ENCODE measurements at places on chromosomes 13 and 19.

- no peak for DNase-seq
Observed at GRCh38 chr13:106565127-106565775, 2.7 kb downstream of the ARGLU1 start.

DNA sequence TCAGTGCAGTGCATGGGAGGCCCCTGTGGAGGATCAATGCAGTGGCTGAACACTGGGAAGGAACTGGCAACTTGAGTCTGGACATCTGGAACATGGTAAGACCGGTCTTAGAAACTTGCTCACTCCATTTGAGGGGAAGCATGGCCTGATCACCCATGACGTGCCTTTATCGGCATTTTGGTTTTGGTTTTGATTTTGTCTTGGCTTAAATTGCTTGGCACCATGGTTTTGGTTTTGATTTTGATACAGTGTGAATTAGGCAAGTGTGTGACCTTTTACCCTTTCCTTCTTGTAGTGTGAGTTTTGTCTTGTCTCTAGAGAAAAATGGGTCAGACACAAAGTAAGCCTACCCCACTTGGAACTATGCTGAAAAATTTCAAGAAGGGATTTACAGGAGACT lies 77.3 kb downstream of the ZNF486 start:
- DNase-seq: no peak

DNA sequence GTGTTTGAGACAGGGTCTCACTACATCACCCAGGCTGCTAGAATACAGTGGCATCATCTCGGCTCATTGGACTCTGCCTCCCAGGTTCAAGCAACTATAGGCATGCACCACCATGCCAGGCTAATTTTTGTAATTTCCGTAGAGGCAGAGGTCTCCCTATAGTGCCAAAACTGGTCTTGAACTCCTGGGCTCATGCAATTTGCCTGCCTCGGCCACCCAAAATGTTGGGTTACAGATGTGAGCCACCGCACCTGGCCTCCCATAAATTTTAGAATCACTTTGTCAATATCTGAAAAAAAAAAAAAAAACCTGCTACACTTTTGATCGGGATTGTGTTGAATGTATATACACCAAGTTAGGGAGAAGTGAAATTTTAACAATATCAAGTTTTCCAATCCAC lies 11.9 kb upstream of the PLEKHF1 start:
- DNase-seq: no peak

DNA sequence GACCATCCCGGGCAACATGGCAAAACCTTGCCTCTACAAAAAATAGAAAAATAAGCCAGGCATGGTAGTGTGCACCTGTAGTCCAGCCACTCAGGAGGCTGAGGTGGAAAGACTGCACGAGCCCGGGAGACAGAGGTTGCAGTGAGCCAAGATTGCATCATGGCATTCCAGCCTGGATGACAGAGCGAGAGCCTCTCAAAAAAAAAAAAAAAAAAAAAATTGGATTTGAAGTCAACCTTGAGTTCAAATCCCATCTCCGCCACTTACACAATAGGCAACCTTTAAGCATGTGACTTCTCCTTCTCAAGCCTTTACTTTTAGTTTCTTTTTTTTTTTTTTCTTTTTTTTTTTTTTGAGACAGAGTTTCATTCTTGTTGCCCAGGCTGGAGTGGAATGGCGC lies 12.0 kb downstream of the KASH5 start:
- no peak for DNase-seq

DNA sequence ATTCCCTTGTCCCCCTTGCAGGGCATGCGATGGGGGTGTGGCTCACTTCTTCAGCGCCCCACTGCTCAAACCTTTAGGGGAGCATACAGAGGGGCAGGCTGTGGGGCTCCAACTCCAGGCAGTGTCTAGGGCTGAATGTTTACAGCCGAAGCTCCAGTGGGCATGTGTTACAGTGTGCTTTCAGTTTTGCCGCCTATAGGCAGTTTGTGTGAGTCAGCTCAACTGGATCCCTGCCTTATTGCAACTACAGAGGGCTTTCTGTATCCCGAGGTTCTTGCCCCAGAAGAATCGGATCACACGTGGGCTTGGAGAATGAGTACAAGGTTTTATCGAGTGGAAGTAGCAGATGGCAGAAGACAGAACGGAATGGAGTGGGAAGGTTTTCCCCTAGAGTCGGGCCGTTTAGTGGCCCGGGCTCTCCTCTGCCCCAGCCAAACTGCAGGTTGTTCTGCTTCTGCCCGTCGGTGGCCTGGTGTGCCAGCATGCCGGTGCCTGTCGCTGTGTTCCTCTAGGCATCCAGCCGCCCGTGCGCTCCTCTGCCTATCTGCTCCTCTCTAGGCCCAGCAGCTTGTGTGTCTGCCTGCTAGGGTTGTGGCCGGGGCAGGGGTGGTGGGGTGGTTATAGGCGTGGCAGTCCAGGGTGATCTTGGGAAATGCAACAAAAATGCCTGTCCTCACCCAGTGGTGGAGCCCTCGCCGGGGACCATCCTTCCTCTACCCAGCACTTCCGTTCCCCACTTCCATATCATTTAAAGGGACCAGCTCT lies 435.9 kb upstream of the SGCG start:
- DNase-seq: no peak

DNA sequence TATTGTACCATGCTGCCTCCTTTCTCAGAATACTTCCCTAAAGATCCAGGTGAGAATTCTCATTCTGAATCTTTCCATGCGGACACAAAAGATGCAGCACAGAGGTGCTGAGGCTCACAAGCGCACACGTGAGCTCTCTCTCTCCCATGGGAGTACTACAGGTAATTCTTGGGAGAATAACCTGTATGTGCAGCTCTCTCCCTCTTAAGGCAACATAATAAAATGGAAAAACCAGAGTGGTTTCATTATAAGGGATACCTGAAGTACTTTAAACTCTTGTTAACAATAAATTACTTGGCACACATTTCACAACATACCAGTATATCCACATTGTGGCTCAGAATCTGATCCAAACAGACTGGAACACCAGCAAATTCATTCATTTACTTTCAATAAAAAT lies 40.4 kb downstream of the INTS6 start:
- DNase-seq: no peak

DNA sequence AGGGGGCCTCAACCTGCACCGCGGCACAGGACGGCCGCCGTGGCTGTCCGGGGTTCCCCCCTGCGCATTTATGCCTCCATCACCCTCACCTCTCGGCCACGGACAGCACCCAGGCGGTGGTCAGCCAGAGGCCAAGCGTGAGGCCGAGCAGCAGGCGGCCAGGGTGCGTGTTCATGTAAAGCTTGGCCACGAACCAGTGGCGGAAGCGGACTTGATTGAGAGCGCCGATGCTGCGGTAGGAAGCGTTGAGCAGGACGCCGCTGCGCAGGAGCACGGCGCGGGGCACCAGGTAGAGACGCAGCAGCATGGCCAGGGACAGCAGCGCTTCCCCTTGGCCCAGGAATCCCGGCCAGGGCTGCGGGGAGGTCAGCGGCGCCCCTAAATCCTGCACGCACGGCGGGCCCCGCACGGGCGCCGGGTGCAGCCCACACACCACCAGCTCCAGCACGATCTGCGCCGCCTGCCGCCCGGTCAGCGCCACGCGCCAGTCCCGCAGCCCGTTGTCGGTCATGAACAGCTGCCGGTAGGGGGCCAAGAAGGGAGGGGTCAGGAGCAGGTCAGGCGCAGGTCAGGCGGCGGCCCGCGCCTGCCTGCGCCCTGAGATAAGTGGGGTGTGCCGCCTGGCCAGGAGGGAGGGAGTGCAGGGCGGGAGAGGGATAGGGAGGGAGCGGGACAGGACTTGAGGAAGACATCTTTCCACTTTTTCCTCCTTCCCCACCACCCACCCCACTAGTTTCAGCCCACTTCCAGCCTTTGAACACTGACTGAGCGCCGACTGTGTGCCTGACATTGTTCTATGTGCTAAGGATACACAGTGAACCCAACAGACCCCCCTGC lies 6.5 kb downstream of the KCNN4 start:
- no peak for DNase-seq

DNA sequence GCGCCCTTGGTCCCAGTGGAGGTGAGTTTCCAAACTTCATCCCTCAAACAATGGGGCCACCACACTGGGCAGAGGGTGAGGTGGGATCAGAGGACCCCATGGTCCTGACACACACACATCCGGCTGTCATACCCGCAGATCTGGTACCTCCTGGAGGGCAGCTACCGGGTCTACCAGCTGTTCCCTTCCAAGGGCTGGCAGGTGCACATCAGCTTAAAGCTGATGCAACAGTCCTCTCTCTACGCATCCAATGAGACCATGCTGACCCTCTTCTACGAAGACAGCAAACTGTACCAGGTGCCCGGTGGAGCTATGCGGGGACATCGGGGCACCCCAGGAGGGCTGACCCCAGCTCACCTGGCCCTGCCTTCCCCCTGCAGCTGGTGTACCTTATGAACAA lies 14.0 kb upstream of the PSMD8 start:
- DNase-seq: no peak

DNA sequence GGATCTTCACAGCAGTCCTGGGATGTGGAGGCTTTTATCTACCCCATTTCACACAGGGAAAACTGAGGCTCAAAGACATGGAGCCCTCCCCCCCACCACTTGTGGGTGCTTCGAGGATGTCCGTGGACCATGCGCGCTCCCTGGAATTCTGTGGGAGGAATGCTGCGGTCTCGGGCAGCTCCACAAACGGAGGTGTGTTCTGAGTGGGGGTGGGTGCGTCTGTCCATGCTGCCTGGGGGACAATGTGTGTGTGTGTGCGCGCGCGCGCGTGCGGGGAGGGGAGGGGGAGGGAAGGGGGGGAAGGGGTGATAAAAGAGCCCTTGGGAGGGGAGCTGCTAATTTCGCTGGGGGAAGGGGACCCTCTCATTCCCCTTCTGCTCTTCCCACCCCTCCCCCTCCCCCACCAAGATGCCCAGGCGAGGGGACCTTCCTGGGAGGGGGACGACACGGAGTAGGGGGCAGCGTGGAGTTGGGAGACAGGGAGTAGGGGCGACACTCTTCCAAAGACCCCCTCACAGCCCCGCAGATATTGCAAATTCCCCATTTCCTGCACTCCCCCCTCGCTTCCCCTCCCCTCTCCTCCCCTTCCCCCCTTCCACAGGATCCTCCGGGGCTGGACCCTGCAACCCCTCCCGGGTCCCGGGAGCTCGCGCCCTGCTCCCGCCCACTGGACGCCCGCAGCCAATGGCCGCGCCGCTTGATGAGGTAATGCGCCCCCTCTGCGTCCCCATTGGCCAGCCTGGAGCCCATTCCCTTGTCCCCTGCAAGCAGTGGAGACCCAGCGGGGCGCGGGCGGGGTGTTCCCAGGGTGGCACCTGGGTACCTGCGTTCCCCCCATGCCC lies 18.9 kb upstream of the ZNRF4 start:
- DNase-seq: no peak

DNA sequence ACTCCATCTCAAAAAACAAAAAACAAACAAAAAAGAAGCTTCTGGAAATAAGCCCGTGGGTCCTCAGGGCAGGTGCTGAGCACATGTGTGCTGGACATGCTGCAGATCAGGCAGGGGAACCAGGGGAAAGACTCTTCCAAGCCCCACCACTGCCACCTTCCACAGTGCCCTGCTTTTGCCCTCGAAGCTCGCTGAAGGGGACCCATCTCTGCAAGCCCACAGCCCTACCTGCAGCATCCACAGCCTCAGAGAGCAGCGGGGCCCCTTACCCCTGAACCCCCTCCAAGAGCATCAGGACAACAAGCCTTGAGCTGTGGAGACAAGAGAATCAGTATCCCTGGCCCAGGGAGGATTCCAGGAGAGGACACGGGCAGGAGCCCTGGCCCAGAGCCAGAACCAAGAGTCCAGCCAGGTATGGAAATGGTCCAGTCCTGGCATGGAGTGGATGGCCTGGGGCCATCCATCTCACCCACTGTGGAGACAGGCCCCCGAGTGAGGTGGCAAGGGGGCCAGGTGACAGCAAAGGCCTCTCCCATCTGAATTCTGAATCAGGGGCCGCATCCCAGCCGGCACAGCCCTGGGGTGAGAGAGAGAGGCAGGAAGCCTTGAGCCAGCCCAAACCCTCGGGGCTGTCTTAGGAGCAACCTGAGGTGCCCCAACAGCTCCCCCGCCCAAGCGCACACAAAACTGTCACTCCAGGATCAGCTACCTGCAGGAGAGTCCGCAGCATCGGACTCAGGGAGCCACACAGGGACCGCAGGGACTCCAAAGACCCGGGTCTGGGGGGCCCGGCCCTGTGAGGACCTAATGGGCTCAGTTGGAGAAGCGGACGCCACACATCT lies 51.8 kb upstream of the TPM4 start:
- DNase-seq: no peak

DNA sequence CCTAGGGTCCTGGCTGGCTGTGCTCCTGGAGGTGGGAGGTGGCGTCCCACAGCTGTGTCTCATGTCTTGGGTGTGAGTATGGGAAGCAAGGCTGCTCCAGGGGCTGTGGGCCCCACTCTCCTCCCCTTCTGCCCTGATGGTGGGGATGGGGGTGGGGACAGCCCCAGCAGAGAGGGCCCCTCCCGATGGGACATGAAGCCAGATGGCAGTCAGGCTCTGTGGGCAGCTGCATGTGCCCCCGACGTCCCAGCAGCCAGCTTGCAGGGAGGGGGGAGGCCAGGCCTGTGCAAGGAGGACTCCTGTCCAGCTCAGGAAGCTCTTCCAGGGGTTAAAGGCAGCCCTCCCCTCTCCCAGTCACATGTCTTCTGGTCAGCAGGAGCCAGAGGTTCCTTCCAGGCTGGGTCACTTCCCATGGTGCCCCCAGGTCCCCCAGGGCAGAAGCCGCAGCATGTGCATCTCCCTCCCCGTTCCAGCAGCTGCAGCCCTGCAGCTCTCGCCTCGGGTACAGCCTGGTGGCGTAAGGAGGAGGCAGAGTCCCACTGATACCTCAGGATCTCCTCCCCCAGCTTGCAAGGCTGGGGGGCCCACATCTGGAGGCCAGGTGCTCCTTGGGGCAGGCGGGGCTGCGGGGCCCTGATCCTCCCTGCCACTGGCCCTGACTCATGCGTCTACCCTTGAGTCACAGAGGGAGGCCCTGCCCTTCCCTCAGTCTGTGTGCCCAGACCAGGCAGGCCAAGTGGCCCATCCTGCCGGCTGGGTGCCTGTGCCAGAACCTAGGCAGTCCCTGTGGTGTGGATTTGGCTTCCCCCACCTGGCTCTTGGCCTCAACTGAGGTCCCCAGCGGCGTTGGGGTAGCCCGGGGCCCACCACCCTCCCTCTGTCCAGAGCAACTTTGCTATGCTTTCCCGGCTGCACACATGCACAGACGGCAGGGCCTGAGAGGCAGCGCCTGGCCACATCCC lies 13.0 kb downstream of the YIPF2 start:
- DNase-seq: no peak

DNA sequence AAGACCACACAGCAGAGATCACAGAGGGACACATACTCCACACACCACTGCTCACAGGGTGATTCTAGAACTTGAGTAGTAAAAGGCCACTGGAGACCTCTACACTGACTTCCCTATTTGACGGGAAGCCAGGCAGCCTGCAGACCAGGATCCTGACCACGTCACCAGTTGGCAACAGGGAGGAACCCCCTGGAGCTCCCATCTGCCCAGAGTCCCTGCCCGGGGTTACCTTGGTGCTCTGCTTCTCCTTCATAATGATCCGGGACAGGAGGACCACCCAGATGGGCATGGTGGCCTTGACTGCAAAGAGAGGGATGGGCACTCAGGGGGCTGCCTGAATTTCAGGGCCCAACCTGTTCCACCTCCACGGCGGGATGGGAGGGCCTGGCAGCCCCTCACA lies 932 bp downstream of the SLC35E1 start:
- DNase-seq: no peak

GRCh38 chr19:2325281-2326046 lies 2.9 kb downstream of the LSM7 start:
- DNase-seq: no peak

Data from activated T-helper 9 cell treated with anti-CD3 and anti-CD28 coated beads, Interleukin-2, amount 50 U/mL, for 16 hours (primary cell).